Activated CD4-positive, CD25-positive, alpha-beta regulatory T cell treated with anti-CD3 and anti-CD28 coated beads, Interleukin-2, amount 50 U/mL, for 16 hours (primary cell): ENCODE measurements at places on chromosomes 16 and 17.

- DNase-seq: no peak
Observed at GRCh38 chr16:20203272-20203671, 124.0 kb downstream of the GP2 start.

- DNase-seq: no peak
Observed at GRCh38 chr16:83472776-83473501, 334.8 kb upstream of the HSBP1 start.

DNA sequence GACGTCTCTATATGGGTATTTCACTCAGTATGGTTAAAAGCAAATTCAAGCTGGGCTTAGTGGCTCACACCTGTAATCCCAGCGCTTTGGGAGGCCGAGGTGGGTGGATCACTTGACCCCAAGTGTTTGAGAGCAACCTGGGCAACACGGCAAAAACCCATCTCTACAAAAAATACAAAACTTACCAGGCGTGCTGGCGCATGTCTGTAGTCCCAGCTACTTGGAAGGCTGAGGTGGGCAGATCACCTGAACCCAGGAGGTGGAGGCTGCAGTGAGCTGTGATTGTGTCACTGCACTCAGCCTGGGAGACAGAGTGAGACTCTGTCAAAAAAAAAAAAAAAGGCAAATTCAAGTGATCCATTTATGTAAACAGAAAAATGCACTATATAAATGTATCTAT lies 1.3 kb upstream of the TNFRSF17 start:
- no peak for DNase-seq

DNA sequence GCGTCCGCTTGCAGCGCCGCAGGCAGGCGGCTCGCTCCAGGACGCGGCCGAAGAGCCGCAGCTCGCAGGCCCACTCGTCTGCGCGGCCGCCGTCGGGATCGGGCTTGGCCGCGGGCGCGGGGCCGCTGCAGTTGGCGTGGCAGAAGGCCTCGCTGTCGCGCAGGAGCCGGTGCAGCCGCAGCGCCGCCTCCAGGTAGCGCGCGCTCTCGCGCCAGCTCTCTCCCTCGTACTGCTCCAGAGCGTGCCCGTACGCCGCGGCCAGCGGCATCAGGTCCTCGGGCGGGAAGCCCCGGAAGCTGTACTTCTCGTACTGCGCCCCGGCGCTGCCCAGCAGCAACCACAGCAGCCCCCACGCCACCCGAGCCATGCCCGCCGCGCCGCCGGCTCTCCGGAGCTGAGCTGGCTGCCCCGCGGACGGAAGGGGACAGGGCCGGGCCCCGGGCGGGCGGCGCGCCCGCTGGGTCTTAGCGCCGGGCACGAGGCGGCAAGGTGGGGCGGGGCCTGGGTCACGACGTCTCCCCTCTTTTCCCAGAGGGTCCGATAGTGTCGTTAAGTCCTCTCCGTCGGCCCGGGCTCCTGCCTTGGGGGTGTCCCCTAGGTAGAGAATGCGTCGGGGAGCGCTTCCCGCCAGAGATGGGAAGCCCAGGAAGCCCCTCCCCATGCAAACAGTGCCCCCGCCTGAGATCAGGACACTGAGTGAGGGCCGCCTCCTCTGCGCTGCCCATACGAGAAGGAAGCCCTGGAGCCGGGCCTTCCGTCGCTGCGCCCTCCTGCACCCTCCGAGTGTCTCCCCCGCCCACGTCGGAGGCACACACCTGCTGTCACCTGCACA lies at the start of gene P3H4:
P3H4 (minus strand) TSS at position 401 of the 832 bp plus-strand sequence; CDS start at position 367, 34 bp downstream.
- DNase-seq: peak; percentile 33

GRCh38 chr16:23826528-23827045 lies 9.2 kb upstream of the PRKCB start:
- no peak for DNase-seq

DNA sequence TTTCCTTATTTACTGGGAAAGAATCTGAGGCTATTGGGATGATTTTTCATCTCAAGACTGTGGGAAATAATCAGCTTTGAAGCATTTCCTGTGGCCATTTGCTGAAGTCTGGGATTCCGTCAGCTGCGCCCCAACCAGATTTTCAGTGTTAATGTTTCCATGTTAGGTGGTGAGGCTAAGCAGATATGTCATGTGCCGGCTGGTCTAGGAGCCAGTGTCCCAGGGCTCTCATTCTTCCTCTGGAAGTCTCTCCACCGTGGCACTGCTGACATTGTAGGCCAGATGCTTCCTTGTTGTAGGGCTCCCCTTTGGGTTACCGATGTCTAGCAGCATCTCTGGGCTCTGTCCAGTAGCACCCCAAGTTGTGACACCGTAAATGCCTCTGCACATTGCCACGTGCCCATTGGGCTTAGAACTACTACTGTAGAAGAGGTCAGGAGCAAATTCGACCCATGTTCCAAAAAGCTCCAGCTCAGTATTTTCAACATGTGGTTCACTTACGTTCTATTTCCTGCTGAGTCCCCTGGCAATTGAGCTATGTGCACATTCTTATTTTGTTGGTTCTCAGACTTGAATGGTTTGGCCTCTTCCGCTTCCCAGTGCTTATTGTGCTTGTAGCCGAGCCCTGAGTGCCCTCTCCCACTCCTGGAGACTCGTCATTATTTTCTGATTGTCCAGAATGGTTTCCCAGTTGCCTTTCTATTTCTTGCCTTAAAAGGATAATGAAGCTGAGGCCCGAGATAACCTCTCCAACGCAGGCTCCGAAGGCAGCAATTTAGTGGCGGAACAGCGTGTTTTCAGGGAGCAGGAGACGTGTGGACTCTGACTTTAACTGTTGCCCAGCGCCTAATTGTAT lies 82.2 kb downstream of the SPECC1 start:
- DNase-seq: no peak

DNA sequence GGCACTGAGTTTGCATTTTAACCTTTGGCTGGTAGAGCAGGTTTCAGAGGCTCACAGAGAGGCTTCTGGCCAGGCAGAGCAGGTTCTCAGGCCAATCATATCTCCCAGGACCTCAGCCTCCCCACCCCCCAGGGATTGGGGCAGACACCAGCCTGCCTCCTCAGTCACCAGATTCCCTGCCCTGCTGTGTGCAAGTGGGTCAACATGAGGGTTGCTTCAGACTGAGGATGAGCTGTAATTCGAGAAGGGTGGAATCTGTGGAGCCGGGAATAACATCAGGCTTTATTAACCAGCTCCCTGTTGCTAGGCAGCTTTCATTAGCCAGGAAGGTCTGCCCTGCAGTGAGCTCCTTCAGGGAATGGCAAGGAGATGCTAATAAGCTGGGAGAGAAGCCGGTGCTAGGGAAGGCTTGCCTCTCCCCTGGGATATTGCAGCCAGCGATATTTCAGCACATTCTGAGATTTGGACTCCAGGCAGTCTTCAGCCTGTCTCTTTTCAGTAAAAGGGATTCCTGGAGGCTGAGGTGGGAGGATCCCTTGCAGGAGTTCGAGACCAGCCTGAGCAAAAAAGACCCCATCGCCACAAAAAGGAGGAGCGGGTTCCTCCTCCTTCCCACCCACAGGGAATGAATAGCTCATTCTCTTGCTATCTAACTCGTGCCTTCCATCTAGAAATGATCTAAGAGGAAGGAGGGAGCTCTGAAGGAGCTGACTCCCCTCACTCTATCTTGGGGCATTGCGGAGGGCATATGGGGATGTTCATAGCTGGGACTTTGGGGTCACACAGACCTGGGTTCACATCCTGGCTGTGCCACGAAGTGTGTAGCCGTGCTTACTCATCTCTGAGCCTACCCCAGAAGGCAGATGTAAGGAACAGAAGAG lies 10.7 kb downstream of the SGSM2 start:
- DNase-seq: no peak

DNA sequence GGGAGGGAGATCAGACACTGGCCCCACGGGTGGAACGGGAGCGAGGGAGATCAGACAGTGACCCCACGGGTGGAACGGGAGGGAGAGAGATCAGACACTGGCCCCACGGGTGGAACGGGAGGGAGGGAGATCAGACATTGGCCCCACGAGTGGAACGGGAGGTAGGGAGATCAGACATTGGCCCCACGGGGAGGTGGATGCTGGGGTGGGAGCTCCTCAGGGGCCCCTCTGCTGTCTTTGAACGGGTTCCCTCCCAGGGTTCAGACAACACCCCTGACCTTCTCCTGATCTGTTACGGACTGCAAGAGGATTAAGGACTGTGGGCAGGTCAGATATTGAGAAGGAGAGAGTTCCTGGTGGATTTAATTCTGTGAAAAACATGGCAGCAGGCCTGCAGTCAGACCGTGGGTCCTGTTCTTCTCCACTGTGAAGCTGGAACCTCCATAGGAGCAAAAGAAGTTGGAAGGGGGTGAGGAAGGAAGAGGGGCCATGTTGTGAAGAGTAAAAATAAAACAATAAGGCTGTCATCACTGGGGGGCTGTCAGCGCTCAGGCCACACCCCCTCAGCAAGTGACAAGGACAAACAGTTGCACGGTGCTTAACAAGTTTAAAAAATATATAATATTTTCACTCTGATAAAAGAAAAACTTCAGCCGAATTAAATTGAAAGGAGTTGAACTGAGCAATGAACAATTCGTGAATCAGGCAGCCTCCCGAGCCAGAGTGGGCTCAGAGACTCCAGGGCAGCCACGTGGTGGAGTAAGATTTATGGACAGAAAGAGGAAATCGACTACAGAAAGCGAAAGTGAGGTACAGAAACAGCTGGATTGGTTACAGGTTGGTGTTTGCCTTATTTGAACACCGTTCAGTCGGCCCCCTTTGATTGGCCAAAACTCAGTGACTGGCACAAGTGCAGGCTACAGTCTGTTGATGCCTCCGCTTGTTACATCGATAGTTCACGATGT lies 348.7 kb upstream of the TNRC6C start:
- DNase-seq: peak; percentile 31

DNA sequence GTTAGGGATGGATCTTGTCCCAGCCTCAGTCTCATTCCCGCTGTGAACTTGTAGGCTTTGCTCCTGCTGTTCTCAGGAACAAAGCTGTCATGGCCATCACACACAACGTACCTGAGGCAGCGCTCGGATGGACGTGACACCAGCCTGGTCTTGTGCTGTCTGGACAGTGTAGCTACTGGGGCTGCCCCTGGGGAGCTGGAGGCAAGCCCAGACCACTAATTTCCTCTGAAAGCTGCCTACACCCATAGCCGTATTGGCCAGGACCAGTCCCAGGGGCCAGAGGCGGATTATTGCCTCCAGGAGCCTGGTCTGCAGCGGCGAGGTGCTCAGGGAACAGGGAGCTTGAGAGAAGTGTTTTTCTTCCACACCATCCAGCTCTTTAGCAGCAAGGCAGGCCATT lies 11.7 kb downstream of the ZNHIT3 start:
- DNase-seq: no peak

GRCh38 chr16:61836804-61837393 lies 199.3 kb downstream of the CDH8 start:
- DNase-seq: no peak
